Stimulated activated CD4-positive, alpha-beta T cell treated with anti-CD3 and anti-CD28 coated beads, Interleukin-12 subunit alpha, Interleukin-12 subunit beta, amount 100 ng/mL, for 24 hours (primary cell): ENCODE measurements at places on chromosomes 13 and 19.

DNA sequence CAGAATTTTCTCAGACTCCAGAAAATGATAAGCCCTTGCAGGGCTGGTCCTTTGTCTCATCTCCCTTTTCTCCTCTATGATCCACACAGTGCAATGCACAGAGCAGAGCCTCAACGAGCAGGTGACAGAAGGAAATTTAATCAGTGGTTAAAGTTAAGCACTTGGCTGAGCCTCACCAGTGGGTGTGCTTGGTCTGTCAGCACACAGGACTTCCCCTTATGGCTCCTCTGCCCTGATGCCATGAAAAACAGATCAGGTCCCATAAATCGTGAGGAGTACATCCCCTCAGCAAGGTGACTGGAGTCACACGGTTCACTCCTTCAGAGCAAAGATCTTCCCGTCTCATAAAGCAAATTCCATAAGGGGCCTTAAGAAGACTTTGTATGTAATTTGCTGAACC, 818.2 kb downstream of the UQCRFS1 start:
- no peak for DNase-seq

GRCh38 chr19:1486720-1487575, 3.2 kb downstream of the PCSK4 start:
- DNase-seq: no peak

GRCh38 chr19:43681821-43682220, 11.9 kb upstream of the PLAUR start:
- DNase-seq: no peak

DNA sequence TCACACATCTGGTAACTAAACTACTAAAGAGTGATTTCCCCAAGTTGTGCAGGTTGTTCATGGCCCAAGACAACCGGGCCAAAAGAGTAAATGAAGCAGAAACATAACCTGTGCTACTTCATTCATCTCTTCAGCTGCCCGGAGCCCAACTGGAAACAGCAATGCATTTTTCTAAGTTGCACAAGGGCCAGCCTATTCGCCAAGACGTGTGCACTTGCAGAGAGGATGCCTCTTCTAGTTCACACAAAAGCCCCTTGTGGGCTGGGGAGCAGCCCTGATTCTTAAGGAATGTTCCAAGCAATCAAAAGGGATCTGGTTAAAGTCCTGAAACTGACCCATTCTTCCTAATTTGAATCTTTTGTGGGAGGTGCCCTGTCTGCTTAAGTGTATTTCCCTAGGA, 275.8 kb downstream of the SHISA2 start:
- DNase-seq: no peak

GRCh38 chr19:20273376-20273775, 106.4 kb downstream of the ZNF486 start:
- no peak for DNase-seq

GRCh38 chr13:40920826-40921225, 98.3 kb downstream of the ELF1 start:
- DNase-seq: no peak

DNA sequence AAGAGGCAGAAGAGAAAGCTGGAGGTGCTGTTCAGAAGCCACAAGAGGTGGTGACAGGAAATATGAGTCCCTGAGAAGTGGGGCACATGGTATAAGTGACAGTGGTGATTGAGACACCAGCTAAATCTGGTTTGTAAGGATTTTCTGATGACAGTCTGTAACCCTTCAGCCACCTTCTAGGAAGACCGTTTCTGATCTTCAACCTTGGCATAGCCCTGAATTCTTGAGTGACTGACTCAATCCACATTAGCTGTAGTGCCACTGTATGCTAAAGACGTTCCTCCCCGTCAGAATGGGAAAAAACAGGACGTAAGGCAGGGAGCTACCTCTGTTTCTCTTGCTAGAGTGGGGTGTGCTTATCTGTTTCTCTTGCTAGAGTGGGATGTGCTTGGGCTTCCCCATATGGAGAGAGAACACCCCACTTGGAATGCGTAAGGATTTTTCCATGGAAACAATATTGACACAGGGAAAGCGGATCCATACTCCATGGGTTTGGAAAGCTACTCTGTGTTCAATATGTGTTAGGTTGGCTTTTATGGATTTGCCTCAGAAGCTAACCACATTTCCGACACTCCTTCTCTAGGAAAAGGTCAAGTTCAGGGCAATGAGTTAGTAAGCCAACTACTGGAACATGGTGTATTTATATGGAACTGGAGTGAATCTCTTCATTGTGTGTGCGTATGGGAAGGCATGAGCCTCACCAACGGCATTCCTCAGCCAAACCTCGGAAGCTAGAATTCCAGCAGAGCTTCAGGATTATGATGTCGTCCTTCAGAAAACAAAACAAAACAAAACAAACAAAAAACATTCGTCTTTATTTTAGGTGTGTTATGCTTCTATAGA, 948.8 kb upstream of the SLC10A2 start:
- DNase-seq: no peak

- no peak for DNase-seq
These were observed 46.5 kb upstream of the RAP2A start for GRCh38 chr13:97387485-97387839.

DNA sequence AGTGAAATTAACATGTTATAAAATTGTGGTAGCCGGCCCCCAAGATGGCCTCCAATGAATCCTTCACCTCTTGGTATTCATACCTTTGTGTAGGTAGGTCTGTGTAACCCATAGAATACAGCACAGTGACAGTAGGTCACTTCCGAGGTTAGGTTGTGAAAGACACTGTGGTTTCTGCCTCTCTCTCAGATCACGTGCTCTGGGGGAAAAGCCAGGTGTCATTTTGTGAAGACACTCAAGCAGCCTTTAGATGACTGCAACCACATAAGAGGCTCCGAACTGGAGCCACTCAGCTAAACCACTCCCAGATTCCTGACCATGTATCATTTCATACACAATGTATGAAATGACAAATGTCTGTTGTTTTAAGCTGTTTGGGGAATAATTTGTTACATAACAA, 9.8 kb upstream of the USPL1 start:
- DNase-seq: peak; percentile 10

DNA sequence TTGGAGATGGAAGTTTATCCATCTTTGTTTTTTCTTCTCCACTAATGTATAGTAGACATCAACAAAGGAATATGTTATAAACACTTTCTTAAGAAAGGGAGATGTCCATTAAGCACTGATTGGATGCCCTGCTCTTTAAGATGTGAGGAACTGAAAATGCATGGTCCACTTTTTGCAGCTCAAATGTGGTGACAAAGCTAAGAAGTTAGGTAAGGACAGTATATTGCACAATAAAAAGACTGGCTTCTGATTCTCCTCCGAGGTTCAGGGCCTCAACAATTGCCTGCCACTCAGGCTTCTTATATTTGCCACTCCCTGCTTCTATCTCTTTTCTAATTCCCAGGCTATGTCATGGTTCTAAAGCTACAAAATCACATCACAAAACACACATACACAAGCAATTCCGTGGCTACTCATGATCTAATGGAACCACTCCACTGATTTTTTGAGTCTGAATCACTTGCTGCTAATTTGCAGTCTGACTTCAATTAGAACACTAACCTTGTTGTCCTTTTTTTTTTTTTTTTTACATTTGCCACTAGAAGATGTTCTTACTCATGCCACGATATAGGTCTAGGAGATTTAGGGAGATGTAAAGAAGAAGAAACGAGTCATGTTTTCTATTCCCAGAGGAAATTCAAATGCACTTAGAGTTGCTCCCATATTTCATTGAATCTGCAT, 29.6 kb upstream of the TNFSF11 start:
- no peak for DNase-seq

DNA sequence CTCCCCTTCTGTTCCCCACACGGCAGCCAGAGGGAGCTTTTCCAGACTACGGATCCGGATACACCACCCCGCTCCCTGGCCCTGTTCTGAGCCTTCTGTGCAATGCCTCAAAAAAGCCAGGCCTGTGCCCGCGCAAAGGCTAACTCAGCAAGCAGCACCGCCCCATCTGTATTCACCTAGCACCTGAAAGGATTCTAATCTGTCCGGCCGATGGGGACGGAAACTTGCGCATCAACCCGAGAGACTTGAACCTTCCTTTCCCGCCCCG, 589 bp downstream of the ZBTB45 start:
- DNase-seq: peak; percentile 40

GRCh38 chr13:100434010-100434763, 154.4 kb downstream of the GGACT start:
- no peak for DNase-seq

DNA sequence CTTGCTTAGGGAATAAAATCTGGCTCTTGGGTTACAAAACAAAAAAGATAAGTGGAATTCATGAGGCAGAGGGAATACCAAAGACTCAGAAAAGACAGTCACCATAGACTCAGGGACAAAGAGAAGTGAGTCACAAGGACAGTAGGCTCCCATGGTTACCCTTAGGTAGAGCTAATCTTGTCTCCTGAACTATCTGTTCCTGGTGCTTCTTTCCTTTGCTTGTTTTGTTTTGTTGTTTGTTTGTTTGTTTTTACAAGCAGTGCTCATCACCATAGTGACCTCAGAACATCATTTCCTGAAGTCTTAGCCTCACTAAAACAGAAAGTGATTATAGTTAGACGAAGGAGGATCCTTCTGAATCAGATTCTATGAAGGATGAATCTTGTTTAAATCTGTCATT, 142.3 kb upstream of the SOX21 start:
- no peak for DNase-seq

GRCh38 chr13:30719525-30719914, 15.8 kb upstream of the ALOX5AP start:
- no peak for DNase-seq

DNA sequence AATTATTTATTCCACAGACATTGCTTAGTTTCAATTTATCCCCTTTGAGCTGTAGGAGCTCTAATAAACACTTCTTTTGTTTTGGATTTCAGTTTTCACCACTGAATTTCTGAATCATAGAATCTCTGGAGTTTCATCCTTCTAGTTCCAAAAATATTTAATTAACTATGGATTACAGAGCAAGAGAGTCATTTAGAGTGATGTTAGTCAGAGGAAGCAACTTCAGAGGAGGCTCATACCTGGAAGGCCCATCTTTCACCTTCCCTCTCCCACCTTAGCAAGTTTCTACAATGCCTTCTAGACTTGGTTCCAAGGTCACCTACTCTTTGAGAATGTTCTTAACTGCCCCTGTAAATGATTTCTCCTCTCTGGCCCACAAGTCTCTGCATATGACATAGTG, 353.2 kb downstream of the SPRY2 start:
- DNase-seq: no peak

DNA sequence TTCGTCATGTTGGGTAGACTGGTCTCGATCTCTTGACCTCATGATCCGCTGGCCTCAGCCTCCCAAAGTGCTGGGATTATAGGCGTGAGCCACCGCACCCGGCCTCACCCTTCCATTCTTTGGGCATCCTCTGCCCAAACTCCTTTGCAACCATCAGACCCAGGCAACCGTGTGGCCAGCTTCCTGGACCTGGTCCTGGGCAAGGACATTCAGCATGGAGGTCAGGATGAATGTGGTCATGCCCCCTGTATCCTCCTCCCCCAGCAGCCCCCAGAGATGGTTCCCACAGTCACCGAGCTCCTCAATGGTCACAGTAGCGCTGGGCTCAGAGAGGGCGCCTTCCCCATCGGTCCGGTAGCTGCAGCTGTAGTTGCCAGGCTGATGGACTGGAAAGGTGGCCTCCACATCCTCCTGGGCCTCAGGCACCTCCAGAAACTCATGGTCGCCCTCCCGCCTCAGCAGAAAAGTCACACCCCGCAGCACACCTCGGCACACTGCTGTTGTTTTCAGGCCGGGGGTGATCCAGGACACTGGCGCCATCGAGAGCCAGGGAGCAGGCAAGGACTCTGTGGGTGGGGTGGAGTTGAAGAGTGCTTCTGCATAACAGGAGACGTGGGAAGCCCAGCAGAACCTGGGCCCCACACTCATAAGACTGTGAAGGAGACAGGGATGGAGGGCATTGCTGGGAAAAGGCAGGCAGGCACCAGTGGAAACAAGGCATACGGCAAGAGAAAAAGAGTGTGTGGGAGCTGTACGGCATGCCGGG, 1.1 kb downstream of the A1BG start:
- DNase-seq: no peak

DNA sequence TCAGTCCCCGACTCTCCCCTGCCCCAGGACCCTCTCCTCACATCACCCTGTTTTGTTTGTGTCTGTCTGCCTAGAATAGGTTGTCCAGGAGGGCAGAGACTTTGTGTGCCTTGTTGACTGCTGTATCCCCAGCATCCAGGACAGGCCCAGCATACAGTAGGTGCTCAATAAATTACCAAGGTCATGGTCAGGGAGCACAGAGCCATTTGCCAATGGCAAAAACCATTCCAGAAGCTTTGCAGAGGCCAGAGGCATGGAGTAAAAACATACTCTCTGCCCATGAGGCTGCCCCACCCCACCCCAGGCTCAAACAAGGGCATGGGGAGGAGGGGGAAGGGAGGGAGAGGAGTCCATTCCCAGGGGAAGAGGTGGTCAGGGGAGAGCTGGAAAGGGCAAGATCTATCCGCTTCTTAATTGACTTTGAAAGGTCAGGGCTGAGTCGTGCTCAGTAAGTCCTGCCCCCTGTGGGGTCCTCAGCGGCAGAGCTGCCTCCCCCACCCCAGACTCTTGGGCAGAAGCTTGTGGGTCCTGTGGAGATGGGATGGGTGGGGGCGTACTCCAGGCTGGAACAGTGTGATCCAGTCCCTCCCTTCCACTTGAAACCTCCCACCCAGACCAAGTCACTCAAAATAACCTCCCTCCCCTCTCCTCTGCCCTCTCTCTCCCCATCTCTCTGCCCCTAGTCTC, 4.4 kb downstream of the GPR4 start:
- DNase-seq: no peak

GRCh38 chr13:31896427-31896826, 135.1 kb upstream of the FRY start:
- DNase-seq: no peak

- DNase-seq: no peak
These were observed 112.6 kb downstream of the STARD13 start for GRCh38 chr13:33172911-33173310.

- DNase-seq: no peak
These were observed 12.8 kb downstream of the MOB3A start for GRCh38 chr19:2083174-2083854.

- DNase-seq: peak; percentile 35
These were observed 207.4 kb upstream of the RFC3 start for GRCh38 chr13:33610438-33611120.

DNA sequence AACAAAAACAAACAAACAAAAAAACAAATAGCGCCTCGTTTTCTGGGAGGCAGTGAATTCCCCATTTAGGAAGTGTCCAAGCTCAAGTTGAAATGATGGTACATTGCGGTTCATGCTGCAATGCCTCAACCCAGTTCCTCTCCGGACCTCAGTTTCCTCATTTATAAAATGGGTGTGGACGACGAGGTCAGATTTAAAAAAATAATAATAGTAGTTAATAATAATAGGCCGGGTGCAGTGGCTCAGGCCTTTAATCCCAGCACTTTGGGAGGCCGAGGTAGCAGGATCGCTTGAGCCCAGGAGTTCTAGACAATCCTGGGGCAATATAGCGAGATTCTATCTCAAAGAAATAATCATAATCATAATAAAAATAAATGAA, 15.5 kb upstream of the ERCC1 start:
- DNase-seq: no peak
